Kidney tubule cell (primary cell): ENCODE measurements at places on chromosomes 6 and 20.
A peak's percentile ranks its signal among the peaks of the same experiment; 100 is the strongest.

DNA sequence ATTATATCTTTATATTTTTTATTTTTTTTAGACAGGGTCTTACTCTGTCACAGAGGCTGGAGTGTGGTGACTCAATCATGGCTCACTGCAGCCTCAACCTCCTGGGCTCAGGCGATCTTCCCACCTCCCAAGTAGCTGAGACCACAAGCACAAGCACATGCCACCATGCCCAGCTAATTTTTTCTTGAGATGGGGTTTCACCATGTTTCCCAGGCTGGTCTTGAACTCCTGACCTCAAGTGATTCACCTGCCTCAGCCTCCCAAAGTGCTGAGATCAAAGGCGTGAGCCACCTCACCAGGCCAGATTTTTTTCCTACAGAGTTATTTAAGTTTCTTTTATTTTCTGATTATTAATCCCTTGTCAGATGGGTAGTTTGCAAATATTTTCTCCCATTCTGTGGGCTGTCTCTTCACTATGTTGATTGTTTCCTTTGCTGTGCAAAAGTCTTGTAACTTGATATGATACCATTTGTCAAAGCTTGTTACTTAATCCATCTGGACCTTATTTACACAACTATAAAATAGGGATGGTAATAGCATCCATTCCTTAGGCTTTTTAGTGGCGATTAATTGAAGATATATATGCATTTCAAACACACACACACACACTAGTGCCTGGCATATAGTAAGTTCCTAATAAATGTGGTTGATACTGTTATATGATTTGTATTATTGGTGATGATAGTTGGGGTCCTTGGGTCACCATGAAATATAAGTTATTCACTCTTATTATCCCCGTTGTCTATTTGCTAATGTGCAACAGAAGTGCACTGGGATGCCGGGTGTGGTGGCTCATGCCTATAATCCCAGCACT is 187.1 kb downstream of the BCAS1 start:
- DNase-seq, result peak; percentile 95

DNA sequence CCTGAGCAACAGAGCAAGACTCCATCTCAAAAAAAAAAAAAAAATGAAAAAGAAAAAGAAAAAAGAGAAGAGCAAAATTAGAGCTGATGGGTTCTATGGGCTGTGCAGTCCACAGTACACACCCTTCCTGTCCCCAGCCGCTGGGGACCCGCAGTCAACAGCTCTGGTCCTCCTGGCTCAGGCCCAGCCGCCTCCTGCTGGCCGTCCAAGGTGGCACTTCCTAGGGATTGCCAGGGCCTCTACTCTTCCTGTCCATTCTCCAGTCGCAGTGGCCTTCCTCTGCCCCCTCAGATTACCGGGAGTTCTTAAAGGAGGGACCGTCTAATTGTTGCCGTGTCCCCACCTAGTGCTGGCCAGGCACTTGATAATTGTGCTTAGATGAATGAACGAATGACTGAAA is 41.7 kb downstream of the TMEM242 start:
- DNase-seq, result peak; percentile 19

- DNase-seq, result no peak
Observed at GRCh38 chr6:165776691-165777090, 113.7 kb upstream of the PDE10A start.

DNA sequence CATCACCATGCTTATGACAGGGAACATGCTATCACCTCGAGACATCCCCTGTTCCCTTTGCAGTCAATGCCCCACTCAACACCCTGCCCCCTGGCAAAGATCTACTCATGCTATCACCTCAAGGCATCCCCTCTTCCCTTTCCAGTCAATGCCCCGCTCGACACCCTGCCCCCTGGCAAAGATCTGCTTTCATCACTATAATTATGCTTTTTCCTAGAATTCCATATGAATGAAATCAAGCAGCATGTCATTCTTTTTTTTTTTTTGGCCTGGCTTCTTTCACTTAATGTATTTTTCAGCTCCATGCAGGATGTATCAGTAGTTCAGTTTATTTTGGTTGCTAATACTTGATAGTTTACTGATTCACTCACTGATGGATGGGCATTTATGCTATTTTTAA is 554.9 kb downstream of the CDH26 start:
- no peak for DNase-seq

DNA sequence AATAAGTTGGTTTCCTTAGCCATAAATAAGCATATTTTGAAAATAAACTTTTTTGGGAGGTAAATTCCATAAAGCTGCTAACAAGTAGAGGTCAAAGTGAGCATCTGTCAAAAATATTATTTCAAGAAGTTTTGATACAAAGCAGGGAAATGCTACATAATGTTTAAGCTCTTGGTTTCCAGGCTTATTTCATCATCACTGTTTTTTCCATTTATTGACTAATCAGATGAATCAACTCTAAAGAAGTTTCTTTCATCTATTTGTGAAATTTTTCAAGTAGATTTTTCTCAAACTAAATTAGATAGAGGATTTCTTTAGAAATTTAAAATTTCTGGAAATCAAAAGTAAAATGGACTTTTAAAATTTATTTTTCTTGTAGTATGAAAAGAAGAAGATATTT is 89.5 kb upstream of the TBX18 start:
- DNase-seq, result no peak

DNA sequence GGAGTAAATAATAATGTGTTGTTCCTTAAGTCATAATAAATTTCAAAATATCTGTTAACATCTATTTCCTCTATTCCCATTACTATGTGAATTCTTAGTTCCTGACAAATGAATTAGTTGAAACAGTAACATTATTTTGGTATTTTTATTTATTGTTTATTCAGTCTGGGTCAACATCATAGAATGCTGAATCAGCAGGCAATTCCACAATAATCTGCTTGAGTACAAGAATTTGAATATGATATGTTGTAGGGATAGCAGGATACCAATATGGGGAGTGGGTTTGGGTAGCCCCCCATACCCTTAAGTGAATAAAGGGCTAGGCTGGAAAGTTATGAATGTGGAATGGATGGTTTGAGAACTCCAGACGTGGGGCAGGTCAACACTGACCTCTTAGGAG is 373.2 kb upstream of the CHD6 start:
- no peak for DNase-seq

DNA sequence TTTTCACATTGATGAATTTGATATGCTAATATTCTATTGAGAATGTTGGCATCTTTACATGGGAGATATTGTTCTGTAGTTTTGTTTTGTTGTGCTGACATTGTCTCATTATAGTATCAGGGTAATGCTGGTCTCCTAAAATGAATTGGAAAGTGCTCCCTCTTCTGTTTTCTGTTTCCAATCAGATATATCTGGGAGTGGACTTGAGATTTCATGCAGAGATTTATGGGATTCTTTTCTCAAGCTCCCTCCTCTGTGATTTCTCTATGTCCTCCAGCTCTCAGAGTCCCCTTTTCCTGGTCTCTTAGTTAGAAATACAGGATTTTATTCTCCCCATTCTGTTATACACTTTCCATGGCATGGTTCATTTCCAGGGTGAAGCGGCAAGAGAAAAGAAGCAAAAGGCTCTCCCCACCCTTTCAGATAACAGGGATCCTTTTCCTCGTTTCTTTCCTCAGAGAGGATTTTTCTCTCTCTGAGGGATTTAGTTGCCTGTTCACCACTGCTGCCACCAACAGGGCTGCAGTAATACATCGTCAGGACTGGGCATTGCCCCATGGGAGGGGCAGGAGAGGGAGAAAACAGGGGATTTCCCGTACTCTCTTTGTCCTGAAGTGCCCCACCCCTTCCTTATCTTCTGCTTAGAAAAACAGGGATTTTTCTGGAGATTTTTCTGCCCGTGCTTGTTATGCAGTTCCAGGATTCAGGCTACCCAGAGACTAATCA is 59.3 kb upstream of the STMND1 start:
- DNase-seq, result peak; percentile 79

DNA sequence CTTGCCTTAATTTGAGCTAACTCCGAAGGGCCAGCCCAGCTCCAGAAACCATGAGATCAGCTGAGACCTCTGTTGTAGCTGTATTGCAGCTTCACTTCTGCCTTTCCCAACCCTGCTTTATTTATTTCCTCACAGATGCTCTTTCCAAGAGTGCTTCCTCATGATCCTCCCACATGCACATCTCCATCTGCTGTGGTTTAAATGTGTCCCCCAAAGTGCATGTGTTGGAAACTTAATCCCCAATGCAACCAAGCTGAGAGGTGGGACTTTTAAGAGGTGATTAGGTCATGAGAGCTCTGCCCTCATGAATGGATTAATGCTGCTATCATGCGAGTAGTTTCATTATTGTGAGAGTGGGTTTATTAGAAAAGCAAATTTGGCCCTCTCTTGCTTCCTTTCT is 164.4 kb upstream of the TAB2 start:
- no peak for DNase-seq

DNA sequence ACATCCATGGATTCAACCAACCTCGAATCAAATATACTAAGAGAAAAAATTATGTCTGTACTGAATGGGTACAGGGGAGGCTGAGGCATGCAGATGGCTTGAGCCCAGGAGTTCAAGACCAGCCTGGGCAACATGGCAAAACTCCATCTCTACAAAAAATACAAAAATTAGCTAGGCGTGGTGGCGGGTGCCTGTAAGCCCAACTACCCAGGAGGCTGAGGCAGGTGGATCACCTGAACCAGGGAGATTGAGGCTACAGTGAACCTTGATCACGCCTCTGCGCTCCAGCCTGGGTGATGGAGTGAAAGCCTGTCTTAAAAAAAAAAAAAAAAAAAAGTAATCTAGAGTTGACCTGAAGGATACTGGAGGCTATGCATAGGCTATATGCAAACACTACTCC is 219.1 kb upstream of the SNX9 start:
- DNase-seq, result no peak

DNA sequence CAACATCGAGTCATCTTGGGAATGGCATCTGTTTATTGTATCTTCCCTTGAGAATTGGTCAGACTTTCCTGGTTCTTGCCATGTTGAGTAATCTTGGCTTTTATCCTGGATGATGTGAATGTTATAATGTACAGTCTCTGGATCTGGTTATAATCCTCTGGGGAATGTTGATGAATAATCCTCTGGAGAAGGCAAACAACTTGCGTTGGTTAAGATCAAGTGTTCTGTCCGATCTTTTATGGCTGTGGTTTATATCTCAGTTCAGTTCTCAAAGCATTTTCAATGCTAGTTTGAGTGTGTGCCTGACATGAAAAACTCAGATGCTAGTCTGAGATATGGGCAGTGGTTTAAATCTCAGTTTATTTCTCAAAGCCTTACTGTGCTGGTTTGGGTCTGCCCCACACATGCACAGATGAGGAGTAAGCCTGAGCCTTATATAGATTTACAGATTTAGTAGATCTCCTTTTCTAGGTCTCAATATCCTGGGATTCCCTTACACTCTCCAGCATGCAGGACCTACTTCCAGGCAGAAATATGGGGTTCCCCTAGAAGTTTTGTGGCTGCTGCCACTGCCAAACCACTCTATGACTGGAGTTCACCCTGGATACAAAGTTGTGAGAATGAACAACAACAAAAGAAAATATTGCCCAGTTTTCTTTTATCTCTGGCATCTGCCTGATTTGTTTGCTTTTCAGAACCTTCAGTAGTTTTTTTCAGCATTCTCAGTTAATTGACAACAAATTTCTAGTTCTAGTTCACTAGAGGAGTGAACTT is 191.8 kb upstream of the MAN1A1 start:
- DNase-seq, result peak; percentile 94

DNA sequence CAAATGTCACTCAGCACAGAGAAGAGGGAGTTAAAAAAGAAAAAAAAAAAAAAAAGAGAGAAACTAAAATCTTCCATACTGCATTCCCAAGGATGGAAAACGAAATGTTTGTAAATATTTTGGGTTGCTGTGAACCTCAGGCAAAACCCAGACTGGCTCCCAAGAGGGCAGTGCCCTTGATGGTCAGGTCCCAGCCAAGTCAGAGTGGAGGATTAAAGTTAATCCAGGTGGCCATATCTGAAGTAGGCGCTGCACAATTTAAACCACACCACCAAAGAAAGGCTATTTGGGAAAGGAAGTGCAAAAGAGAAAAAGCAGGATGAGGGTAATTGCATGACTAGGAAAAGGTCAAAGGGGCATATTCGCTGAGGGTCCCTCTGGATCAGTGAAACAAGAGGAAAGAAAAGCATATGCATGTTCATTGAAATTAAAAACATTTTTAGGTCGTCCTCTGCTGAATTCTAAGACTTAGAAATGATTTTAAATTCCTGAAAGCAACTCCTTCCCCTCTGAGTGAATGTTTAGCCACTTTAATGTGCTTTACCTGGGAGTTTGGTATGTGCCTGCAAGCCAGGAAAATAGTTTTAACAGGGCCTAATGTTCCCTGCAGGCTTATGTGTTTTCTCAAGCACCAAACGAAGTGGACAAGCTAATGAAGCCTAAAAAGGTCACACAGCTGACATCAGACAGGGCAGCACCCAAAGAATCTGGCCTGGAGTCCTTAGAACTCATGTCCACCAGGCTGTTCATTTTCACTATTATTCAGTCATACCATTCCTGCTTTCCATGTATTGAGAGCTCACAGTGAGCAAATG is 159.1 kb downstream of the HACE1 start:
- peak; percentile 84 for DNase-seq

- no peak for DNase-seq
Observed at GRCh38 chr6:43630980-43631619, 2.0 kb upstream of the GTPBP2 start.
